Stimulated activated CD4-positive, alpha-beta T cell treated with anti-CD3 and anti-CD28 coated beads, Interleukin-4, amount 100 ng/mL, for 1 hour (primary cell): ENCODE measurements at places on chromosomes 2 and 18.

GRCh38 chr2:181738074-181738473 lies 57.8 kb upstream of the NEUROD1 start:
- no peak for DNase-seq

- no peak for DNase-seq
Measured at GRCh38 chr2:28976584-28976983, 4.5 kb upstream of the TOGARAM2 start.

DNA sequence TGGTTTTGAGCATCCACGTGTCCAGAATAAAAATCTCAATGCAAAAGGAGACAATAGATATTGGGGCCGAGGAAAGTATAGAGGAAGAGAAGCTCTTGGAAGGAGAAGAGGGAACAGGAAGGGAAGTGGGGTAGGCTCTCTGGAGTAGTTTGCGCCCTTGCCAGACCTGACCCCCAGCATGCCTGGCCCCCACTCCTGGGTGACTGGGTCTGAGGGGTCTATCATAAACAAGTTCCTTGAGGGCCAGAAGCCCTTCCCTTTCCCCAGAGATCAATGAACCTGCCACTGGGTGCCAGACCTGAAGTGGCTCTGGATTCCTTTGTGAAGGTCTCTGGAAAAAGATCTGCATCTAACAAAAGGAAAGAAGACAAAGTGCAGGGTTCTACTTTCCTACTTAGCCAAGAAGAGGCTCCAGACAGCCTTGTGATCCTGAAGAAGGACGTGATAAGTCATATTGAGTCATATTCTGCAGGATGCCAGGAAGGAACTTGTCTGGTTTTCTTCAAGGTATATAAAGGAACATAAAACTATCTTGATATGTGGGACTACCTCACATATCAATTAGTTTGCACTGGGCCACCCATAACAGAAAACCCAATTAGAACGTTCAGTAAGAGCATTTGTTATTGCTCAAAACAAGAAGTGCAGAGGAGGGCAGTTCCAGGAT lies 18.7 kb upstream of the ATOH8 start:
- DNase-seq = no peak

GRCh38 chr2:200670313-200670712 lies 84.5 kb downstream of the AOX1 start:
- DNase-seq = no peak

GRCh38 chr18:80172056-80172455 lies 63.0 kb downstream of the ADNP2 start:
- DNase-seq = no peak

GRCh38 chr2:134122610-134123009 lies 131.3 kb upstream of the MGAT5 start:
- DNase-seq = no peak

DNA sequence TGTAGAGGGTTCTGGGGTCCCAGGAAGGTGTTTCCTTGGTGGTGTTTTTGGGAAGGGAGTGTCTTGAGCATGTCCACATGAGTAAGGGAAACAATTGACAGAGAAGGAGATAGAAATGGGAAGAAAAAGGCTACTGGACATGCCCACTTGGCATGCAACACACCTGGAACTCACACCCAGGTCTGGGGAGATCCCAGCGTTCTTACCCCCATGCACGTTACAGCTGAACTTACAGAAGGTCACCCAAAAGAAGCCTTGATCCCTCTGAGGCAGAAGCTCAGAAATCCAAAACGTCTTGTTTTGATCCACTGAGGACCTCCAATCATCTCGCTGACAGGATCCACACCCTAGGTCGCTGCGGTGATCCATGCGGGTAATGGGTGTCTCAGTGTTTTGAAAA lies 142.0 kb downstream of the ZNF516 start:
- DNase-seq = no peak

GRCh38 chr2:133952896-133953295 lies 301.0 kb upstream of the MGAT5 start:
- no peak for DNase-seq
